Activated CD8-positive, alpha-beta T cell treated with anti-CD3 and anti-CD28 coated beads for 36 hours (primary cell): ENCODE measurements at places on chromosomes 4 and X. TPM values are rescaled to one million over a fixed set of nuclear protein-coding genes. Genes with fewer than 3 reads are reported as not detected.

DNA sequence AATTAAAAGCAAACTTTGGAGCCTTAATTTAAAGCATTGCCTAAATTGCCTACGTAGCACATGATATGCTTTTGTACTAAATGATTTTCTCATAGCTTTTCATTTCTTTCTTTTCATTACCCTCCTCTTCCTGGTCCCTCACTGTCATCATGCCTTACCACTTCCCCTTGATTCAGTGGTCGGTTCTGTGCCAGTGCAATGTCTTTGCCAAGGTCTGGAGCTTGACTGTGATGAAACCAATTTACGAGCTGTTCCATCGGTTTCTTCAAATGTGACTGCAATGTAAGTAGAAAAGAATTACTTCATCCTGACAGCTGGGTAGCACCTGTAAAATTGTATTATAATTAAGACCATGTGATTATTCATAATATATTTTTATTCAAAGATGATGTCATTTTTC, 72.5 kb downstream of the C4orf46 start:
- no peaks in the 10 kb centered on the region for H3K36me3 ChIP-seq
- H3K4me1 ChIP-seq: no peaks in the 10 kb centered on the region
- H3K4me3 ChIP-seq: no peak overlapping the region

DNA sequence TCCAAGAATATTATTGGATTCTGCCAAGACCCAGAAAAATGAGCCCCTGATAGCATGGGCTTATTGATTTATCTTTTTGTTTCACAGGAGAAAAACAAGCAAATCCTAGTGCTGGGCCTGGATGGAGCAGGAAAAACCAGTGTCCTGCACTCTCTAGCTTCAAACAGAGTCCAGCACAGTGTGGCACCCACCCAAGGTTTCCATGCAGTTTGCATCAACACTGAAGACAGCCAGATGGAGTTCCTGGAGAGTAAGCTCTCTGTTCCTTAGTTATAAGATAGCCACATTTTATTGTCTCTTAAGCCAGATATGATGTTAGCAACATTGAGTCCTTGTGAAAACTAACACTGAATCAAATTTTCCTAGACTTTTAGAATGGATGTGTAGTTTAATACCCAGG, 5.5 kb downstream of the ARL9 start:
- H3K4me3 ChIP-seq: no peak overlapping the region
- peaks cover 16% of the 10 kb centered on the region for H3K27me3 ChIP-seq
- peaks cover 6% of the 10 kb centered on the region for H3K4me1 ChIP-seq
- no peak for DNase-seq
- H3K36me3 ChIP-seq: no peaks in the 10 kb centered on the region

DNA sequence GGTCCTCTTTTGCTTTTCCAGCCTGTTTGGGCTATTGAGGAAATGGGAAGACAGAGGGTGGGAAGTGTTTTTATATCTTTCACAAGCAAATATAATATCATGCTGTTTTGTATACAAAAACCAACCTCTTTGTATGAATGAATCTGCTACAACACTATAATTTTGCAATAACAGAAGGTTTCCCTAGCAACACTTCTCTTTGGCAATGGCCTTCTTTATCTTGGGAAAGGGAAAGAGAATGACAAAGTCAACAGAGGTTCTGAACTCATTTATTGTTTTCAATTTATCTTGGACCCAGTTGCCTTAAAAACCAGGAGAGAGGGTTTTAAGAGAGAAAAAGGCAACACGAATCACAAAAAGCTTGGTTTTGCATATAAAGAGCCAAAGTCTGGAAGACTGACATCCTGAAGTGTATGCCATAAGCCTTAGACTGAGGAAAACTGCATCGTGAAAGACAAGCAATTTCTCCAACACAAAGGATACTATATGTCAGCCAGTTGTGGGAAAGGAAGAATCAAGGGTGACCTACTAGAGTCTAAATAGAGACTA, 121.8 kb upstream of the FAM241A start:
- H3K27me3 ChIP-seq: peaks cover 9% of the 10 kb centered on the region
- H3K36me3 ChIP-seq: no peaks in the 10 kb centered on the region
- no peak for DNase-seq
- no peak overlapping the region for H3K4me3 ChIP-seq
- H3K4me1 ChIP-seq: no peaks in the 10 kb centered on the region
- H3K27ac ChIP-seq: no peak overlapping the region

DNA sequence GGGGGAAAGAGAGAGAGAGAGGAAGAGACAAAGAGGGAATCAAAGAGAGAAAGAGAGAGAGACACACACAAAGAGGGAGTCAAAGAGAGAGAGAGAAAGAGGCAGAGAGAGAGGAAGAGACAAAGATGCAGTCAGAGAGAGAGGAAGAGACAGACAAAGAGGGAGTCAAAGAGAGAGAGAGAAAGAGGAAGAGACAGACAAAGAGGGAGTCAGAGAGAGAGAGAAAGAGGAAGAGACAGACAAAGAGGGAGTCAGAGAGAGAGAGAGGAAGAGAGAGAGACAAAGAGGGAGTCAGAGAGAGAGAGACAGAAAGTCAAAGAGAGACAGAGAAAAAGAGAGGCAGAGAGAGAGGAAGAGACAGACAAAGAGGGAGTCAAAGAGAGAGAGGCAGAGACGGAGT, 45.5 kb downstream of the MAGEA9 start:
- H3K4me1 ChIP-seq: peaks cover 28% of the 10 kb centered on the region
- peak overlapping the region; percentile 3 for H3K27ac ChIP-seq
- no peak overlapping the region for H3K4me3 ChIP-seq
- DNase-seq: no peak
- H3K36me3 ChIP-seq: no peaks in the 10 kb centered on the region

DNA sequence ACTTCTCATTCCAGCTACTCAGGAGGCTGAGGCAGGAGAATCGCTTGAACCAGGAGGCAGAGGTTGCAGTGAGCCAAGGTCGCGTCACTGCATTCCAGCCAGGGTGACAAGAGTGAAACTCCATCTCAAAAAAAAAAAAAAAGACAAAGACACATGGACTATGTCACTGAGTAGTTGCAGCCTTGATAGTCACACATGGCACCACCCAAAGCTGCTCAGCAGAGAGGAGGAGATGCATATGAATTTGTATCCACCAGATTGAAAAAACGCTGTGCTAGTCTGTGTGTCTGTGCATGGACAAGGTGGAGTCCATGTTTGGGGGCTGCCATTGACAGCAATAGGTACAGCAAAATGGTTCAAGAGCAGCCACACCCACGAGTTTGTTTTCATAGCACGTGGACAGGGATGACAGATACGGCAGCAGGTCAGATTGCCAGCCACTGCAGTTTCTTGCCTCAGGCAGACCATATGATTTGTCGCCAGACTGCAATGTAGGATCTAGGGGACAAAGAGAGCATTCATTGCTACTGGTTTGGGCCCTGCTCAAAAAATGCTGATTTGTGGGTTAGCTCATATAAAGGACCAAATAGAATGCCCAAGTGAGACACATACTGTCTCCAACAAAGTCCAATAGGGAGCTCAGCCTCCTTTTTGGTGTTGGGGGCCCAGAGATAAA, 89.9 kb downstream of the CEP135 start:
- no peaks in the 10 kb centered on the region for H3K36me3 ChIP-seq
- H3K4me3 ChIP-seq: no peak overlapping the region
- H3K27me3 ChIP-seq: peaks cover 7% of the 10 kb centered on the region
- no peak for DNase-seq
- no peaks in the 10 kb centered on the region for H3K4me1 ChIP-seq

DNA sequence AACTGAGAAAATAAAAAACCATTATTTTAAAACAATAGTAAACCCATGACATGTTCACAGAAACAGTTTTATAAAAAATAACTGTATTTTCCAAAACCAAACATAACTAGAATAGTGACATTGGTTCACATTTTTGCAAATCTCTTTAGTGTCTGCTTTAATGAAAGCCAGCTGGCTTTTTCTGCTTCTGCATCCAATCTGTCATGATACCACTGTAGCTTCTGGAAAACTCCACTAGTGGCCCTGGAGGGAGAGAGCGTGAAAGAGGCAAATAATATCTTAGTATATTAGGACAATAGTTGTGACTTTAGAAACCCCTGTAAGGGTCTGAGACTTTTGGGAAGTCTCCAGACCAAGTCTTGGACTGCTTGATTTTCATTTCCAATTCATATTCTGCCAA, 31.1 kb downstream of the FGFBP1 start:
- H3K27ac ChIP-seq: no peak overlapping the region
- peaks cover 2% of the 10 kb centered on the region for H3K4me1 ChIP-seq
- H3K4me3 ChIP-seq: no peak overlapping the region
- H3K36me3 ChIP-seq: no peaks in the 10 kb centered on the region
- DNase-seq: no peak

GRCh38 chrX:149527705-149528104, 13.1 kb upstream of the EOLA1 start:
- no peak overlapping the region for H3K4me3 ChIP-seq
- peak; percentile 50 for DNase-seq
- peaks cover 4% of the 10 kb centered on the region for H3K36me3 ChIP-seq
- H3K27me3 ChIP-seq: no peaks in the 10 kb centered on the region

GRCh38 chr4:186584912-186585311, 29.5 kb upstream of the MTNR1A start:
- no peak overlapping the region for H3K27ac ChIP-seq
- no peaks in the 10 kb centered on the region for H3K4me1 ChIP-seq
- no peak for DNase-seq
- no peak overlapping the region for H3K4me3 ChIP-seq

DNA sequence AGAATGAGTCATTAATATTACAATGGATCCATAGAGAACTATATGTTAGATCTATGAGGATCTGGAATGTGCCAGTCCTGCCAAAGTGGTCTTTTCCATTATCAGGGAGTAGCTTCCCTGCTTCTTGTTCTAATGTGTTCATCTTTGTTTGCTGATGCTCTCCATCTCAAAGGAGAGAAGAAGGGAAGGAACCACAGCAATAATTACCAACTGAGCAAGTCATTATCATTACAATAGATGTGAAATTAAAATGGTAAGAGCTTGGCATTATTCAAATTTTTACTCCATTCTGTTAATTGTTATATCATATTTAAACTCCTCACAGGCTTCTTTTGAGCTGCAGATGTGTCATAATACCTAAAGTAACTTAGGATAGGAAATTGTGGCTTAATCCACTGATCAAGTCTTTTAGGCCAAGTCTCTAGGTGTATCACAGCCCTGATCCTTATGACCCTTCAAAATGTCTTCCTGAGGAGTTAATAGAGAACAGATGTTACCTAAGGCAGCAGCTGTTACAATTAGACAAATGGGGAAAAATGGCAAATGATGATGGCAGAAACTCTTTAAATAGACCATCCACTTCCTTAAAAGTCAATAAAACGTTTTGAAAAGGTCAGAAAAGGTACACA, 1492.7 kb upstream of the IGFBP7 start:
- no peaks in the 10 kb centered on the region for H3K36me3 ChIP-seq
- no peak overlapping the region for H3K27ac ChIP-seq
- H3K27me3 ChIP-seq: no peaks in the 10 kb centered on the region
- DNase-seq: no peak
- no peaks in the 10 kb centered on the region for H3K4me1 ChIP-seq

DNA sequence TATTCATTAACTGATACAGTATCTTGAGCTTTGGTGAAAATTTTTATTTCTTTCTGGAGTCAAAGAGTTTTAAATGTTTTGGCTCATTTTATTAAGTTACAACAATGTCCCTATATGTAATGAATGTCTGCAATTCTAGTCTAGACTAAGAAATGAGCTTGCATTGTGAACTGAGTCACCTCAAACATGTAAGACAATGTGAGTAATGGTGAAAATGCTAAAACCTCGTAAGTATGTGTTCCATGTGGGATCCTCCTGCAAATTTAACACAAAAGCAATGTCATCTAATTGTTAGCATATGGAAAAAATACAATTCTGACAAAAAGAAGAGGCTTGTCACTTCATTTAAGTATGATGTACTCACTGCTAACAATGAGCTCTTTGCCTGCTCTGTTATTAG, 480.5 kb upstream of the FSTL5 start:
- no peaks in the 10 kb centered on the region for H3K4me1 ChIP-seq
- no peaks in the 10 kb centered on the region for H3K36me3 ChIP-seq
- no peak overlapping the region for H3K4me3 ChIP-seq
- DNase-seq: no peak
- no peak overlapping the region for H3K27ac ChIP-seq
- H3K27me3 ChIP-seq: no peaks in the 10 kb centered on the region

- H3K36me3 ChIP-seq: no peaks in the 10 kb centered on the region
- H3K4me1 ChIP-seq: no peaks in the 10 kb centered on the region
- no peak overlapping the region for H3K4me3 ChIP-seq
These were observed 111.6 kb downstream of the MAGEB17 start for GRCh38 chrX:16278927-16279326.

DNA sequence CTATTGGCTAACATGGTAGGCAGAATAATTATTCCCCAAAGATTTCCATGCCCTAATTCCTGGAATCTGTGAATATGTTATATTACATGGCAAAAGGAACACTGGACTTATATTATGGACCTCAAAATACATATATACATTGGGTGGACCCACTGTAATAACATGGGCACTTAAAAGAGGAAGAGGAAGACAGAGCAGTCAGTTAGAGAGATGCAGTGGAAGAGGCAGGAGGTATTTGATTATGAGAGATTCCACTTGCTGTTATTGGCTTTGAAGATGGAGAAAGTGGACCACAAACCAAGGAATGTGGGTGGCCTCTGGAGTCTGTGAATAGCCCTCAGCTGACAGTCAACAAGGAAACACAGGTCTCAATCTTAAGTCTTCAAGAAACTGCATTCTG, 14.0 kb upstream of the ART3 start:
- H3K36me3 ChIP-seq: no peaks in the 10 kb centered on the region
- H3K27me3 ChIP-seq: peaks cover 28% of the 10 kb centered on the region
- peaks cover 48% of the 10 kb centered on the region for H3K4me1 ChIP-seq

GRCh38 chr4:25913851-25914669, at the start of gene SMIM20:
TSS of gene SMIM20 (plus strand) at chr4:25914220. CDS start at chr4:25914314, 94 bp downstream.
- H3K27ac ChIP-seq: peak within 1 kb of the TSS; percentile 98
- peak within 1 kb of the TSS; percentile 97 for H3K4me3 ChIP-seq
- H3K27me3 ChIP-seq: no peaks in the 10 kb centered on the region
- DNase-seq: peak; percentile 92

The FAM9B gene
- not detected for total RNA-seq

The SPP1 gene
- not detected for total RNA-seq

The TMPRSS11D gene
- total RNA-seq: not detected

The RASL11B gene
- total RNA-seq: 0.29 TPM

The PUDP gene
- total RNA-seq: 16.6 TPM

The VSIG1 gene
- 0.61 TPM for total RNA-seq

The SLC4A4 gene
- total RNA-seq: 0.81 TPM

The HPSE gene
- 6.0 TPM for total RNA-seq
